ENCODE measurements at places on chromosomes 4 and X.

GRCh38 chr4:106409901-106410889, 41.6 kb upstream of the GIMD1 start:
- no peak for DNase-seq

DNA sequence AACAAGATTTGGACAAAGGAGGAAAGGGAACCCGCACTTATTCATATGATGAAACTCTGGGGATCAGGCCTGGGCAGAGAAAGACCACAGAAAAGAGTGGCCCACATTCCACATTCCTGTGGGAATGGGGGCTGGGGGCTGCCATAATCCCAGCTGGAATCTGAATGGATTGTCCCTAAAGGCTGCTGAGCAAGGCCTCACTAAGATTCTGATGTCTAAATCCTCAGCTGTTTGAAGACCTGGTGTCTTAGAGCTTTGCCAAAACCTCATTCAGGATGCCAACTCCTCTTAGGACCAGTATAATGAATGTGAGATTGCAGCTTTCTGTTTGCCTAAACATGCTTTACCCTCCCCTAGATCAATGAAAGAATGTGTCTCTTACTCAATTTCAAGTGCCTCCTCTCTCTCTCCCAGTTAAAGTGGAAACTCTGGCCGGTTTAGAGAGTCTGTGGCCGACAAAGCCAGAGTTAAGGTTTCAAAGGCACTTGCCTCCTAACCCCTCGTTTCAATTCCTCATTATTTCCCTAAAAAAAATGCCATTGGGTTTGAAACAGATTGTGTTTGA, 33.3 kb upstream of the GPC4 start:
- DNase-seq = no peak

- no peak for DNase-seq
Measured at GRCh38 chrX:71107245-71107644, 705 bp upstream of the CXorf65 start.

DNA sequence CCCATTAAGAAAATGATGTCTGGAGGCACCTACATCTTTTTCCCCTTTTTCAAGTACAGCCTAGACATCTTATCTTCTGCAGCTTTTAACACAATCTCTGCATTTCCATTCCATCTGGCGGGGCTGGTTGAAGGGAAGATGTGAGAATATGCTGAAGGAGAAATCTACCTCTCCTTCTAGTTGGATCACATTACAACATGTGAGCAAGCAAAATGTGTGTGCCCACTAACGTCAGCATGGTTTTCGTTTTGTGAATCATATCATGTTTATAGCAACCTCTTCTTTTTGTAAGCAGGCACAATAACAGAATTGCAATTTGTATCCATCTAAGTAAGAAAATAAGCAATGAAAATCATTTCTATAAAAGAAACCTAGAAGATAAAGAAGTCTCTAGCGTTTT, 28.9 kb upstream of the MID1 start:
- no peak for DNase-seq

- no peak for DNase-seq
Measured at GRCh38 chr4:37735578-37735977, 49.4 kb upstream of the RELL1 start.

DNA sequence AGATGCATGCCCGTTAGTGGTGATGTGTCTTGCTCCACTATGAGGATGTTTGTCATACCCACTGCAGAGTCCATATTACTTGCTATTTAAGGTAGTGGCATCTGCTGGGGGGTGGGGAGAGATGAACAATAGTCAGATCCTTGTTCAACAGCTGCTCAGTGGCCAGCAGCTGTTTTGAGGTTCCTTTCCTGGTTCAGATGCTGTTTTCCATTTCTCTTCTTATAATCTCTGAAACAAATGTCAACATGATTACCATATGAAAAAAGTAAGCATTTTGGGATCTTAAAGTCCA, 1567.9 kb upstream of the TENM3 start:
- no peak for DNase-seq

DNA sequence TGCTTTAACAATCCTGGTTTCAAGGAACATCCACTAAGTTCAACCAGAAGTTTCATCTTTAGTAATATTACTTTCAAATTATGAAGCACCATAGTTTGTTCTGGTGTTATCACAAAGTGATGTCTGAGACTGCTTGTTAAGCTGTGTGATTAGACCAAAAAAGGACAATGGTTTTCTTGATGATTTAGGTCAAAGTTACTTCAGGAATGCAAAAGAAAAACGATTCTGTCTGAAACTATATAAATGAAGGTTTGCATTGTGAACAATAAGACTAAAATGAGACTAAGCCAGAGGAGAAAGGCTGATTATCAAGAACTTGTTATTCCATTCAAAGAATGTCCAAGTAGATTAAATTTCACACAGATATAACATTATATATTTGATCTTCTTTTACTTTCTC, 122.4 kb upstream of the ETNPPL start:
- DNase-seq = no peak

DNA sequence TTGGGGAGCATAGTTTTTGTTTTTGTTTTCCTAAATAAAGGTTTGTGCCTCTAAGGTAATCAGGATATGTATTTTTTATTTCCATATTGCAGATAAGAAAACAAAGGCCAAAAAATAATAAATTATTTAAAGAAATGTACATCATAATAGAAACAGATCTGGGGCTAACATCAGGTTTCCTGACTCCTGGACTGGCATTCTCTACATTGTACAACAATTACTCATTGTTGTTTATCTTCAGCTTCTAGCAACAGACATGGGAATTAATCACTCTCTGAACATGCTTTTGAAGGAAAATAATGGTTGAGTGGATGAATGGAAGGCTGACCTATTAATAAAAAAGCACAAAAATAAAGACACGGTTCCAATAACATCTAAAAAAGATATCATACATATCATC, 146.2 kb downstream of the KCNIP4 start:
- DNase-seq = no peak

GRCh38 chr4:171644430-171645057, 168.7 kb upstream of the GALNTL6 start:
- DNase-seq = no peak

DNA sequence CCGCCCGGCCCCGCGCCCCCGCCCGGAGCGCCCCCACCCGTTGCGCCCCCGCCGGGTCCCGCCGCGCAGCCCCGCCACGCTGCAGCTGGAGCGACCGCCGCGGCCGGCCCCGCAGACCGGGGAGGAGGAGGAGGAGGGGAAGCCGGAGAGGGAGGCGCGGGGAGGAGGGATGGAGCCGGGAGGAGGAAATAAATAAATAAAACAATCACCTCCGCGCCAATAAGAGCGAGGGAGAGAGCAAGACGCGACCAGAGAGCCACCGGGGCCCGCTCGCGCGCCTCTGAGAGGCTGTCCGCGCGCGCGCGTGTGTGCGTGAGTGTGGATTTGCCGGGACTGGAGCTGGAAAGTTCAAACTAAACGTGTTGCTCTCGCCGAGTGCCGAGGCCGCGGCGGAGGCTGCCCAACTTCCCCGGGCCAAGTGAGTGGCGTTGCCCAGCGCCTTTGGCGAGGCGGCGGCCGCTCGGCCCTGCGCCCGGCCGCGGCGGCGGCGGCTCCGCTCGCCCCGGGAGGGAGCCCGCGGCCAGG, 2184.4 kb upstream of the TENM3 start:
- DNase-seq = no peak

DNA sequence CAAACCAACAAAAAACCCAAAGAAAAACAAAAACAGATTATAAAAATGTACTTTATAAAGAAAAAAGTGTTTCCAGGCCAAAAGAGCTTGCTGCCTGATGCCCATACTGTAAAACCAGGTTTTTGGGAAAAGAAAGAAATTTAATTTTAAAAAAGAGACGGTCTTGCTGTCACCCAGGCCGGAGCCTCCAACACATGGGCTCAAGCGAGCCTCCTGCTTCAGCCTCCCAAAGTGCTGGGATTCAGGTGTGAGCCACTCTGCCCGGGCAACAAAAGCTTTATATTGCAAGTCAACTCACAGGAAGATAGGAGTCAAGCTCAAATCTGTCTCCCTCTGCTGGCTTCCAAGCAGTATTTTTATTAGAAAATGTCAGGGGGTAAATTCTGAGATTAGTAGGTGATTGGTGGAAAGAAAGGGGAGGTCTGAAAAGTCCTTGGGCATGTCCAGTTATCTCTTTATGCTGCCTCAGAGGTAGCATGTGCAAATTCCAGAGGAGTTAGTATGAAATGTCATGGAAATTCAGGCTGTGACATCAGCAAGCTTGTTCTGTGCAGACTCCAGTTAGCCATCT, 39.4 kb downstream of the MGST2 start:
- DNase-seq = no peak

DNA sequence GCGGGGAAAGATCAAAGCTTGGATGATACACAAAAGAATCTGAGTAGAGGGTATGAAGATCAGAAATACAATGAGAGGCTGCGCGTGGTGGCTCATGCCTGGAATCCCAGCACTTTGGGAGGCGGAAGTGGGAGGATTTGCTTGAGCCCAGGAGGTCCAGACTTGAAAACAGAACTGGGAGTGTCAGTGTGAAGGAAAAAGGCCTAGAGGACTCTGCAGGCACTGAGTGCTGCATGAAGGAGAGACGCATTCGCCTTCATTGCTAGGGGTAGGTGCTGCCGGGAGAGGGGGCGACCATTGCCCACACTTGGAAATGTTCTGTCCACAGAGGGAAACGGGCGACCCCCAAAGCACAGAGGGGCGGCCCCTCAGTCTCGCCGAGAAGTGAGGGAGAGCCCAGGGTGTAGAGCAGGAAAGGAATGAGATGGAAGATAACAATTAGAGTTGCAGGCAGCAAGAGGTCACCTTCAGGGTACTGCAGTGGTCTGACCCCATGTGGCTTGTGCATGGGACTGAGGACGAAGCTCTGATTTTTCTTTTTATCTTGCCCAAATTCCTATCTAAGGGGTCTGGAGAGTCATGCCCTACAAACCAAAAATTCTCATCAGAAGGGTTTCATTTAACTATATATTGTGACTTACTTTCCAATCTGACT, 31.8 kb upstream of the ARSD start:
- DNase-seq = no peak

GRCh38 chr4:138562544-138562991, 320.4 kb upstream of the SLC7A11 start:
- no peak for DNase-seq

GRCh38 chrX:119194621-119195020, 41.5 kb upstream of the PGRMC1 start:
- no peak for DNase-seq

GRCh38 chrX:20742106-20742505, 475.4 kb upstream of the RPS6KA3 start:
- DNase-seq = no peak

- no peak for DNase-seq
Measured at GRCh38 chr4:46386570-46386969, 3.4 kb downstream of the GABRA2 start.

DNA sequence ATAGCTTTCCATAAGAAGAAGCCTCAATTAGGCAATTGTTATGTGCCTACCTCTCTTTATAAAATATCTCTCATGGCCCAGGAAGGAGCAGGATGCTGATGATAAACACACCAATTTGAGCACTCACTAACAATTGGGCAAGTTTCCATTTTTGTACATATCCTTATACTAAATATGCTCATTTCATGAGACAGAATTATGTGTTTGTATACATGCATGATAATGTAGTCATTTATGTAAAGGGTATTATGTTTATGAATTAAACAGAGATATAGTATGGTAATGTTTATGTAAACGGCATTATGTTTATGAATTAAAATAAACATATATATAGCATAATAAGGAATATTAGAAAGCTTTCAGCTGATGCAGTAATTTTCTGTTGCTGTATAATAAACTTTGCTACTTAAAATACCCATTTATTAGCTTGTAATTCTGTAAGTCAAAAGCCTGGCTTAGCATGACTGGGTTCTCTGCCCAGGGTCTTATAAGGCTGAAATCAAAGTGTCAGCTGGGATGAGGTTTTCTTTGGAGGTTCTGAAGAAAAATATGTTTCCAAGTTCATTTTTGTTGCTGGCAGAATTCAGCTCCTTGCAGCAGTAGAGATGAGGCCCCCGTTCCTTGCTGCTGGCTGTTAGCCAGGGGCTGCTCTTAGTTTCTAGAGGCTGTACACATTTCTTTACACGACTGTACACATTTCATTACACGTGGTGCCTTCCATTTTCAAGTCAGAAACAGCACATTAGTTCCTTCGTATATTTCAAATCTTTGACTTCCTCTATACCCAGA, 89.0 kb downstream of the GLRA2 start:
- DNase-seq = no peak

DNA sequence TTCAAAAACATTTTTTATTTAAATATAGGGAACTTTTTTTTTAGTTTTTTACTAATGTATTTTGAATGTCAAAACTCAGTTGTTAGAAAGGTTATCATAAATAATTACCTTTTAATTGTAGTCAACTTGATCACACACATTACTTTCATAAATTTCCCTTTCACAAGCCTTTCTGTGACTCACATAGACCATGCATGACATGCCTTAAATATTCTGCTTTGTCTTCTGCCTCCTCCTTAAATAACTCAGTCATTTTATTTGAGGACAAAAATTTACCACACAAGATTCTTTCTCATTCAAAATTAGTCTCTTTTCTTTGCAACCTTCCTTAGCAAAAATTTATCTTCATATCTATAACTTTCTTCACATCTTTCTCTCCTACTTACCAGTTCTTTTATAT, 219.9 kb downstream of the EVC2 start:
- no peak for DNase-seq

DNA sequence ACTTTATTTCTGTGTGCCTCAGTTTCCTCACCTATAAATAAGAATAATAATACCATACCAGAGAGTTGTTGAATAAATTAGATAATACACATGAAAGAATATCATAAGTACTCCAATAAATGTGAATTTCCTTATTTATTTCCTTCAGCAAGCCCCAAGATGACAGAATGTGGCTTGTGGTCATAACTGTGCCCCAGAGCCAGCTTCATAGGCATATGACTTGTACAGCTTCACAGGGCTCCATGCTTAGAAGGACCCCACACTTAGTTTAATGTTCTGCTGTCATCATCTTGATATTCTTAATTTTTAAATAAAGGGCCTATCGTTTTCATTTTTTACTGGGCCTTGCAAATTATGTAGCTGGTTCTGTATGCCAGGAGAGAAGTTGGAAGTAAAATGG, 25.3 kb downstream of the VSIG4 start:
- DNase-seq = no peak

DNA sequence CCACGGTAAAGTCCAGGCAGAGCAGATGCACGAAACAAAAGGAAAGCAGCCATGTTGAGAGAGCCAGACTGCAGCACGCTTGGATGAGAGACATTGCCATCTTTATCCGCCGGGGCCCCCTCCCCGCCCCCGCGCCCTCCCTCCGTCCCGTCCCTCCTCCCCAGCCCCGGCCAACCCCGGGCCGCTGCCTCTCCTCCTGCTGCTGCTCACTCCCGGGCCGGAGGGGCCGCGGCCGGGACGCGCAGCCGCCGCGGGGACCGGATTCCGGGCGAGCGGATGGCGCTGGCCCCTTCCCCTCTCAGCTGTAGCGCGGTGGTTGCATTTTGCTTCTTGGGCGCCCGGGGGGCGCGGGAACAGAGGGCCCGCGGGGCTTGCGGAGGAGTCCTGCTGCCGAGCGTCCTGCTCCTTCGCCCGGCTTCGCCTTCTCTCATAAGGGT, 542 bp downstream of the RNF150 start:
- no peak for DNase-seq
